ENCODE measurements at places on chromosomes 1 and 21. TPM values are rescaled to one million over a fixed set of nuclear protein-coding genes. Genes with fewer than 3 reads are reported as not detected.

GJA8 gene
- not detected for polyA plus RNA-seq

DNA sequence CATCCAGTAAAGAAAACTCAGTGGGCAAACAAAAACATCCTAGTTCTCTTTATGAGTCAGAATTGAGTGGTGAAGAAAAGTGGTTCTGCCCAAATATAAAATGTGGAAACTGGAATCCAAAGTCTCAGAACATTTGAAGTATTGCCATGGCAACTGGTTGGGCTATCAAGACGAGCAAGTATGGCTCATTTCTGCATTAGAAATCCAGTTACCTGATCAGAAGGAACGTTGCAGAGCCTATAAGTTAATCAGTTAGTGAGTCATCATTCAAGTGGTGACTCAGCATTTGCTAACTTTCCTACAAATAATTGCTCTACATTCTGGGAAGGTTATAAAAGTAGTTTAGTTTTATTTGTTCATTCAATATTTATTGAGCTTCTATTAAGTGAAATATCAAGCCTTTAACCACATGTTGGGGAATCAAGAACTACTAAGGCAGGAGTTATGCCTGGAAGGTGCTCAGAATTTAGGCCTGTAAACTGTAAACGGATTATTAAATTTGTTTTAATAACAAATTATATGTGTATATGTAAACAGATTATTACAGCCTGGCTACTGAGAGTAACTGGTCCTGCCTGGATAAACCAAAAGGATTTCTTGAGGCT lies 104.3 kb downstream of the PAPPA2 start:
- no peak overlapping the region for H3K27ac ChIP-seq
- no peak overlapping the region for H3K4me3 ChIP-seq
- no peaks in the 10 kb centered on the region for H3K27me3 ChIP-seq
- no peak for DNase-seq
- no peaks in the 10 kb centered on the region for H3K4me1 ChIP-seq

NEGR1 gene
- 0.13 TPM for polyA plus RNA-seq

DNA sequence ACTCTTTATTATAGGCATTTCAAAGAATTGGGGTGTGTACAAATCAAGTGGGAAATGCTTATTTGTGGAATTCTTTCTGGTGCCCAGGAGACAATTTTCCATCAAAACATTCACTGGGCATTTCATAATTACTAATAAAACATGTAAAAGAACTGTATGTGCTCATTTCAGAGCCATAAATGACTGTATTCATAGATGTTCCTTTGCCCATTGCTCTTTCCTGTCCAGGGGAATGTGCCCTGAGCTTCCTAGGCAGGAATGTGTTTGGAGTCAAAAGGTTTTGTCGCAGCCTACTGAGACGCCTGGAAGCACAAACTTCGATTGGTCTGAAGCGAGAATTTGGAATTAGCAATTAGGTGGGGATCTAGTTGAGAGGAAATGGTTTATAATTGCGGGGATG lies 43.7 kb upstream of the EXOSC10 start:
- peaks cover 91% of the 10 kb centered on the region for H3K36me3 ChIP-seq
- H3K4me3 ChIP-seq, result no peak overlapping the region
- no peaks in the 10 kb centered on the region for H3K27me3 ChIP-seq
- DNase-seq, result no peak
- H3K4me1 ChIP-seq, result no peaks in the 10 kb centered on the region
- H3K27ac ChIP-seq, result no peak overlapping the region

RGS8 gene
- polyA plus RNA-seq, result not detected

SLAMF9 gene
- not detected for polyA plus RNA-seq

AKNAD1 gene
- not detected for polyA plus RNA-seq

DNA sequence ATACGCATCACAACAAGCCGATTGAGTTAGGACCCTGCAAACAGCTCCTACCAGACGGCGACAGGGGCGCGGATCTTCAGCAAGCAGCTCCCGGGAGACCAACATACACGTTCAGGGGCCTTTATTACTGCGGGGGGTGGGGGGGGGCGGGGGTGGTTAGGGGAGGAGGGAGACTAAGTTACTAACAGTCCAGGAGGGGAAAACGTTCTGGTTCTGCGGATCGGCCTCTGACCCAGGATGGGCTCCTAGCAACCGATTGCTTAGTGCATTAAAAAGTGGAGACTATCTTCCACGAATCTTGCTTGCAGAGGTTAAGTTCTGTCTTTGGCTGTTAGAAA lies 162.0 kb downstream of the RUNX1 start:
- no peaks in the 10 kb centered on the region for H3K36me3 ChIP-seq
- no peaks in the 10 kb centered on the region for H3K27me3 ChIP-seq
- no peak for DNase-seq
- H3K4me1 ChIP-seq, result peaks cover 42% of the 10 kb centered on the region
- H3K4me3 ChIP-seq, result peak overlapping the region; percentile 73
- peak overlapping the region; percentile 98 for H3K27ac ChIP-seq

BACE2 gene
- polyA plus RNA-seq, result 0.26 TPM

GRCh38 chr1:11568687-11569086 lies 85.5 kb downstream of the FBXO2 start:
- no peak overlapping the region for H3K4me3 ChIP-seq

DNA sequence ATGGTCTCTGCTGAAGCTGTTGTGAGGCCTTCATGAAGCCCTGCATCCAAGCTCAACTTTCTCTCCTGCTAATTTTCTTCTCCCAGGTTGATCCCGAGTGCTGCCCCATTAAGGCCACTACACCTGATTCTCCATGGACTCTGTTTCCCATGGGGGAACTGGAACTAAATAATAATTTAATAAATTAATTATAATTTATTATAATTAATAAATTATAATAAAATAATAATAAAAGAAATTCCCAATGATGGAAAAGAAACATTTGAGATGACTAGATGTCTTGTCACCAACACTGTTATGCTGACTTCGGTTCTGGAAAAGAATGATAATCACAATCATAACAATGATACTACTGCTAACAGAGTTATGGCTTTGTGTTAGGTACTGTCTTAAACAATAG lies 211.2 kb upstream of the ZP4 start:
- no peaks in the 10 kb centered on the region for H3K36me3 ChIP-seq
- no peaks in the 10 kb centered on the region for H3K27me3 ChIP-seq
- no peak for DNase-seq
- no peaks in the 10 kb centered on the region for H3K4me1 ChIP-seq
- H3K4me3 ChIP-seq, result no peak overlapping the region
